DMS153 (cell line): ENCODE measurements at places on chromosomes 16 and 17.

DNA sequence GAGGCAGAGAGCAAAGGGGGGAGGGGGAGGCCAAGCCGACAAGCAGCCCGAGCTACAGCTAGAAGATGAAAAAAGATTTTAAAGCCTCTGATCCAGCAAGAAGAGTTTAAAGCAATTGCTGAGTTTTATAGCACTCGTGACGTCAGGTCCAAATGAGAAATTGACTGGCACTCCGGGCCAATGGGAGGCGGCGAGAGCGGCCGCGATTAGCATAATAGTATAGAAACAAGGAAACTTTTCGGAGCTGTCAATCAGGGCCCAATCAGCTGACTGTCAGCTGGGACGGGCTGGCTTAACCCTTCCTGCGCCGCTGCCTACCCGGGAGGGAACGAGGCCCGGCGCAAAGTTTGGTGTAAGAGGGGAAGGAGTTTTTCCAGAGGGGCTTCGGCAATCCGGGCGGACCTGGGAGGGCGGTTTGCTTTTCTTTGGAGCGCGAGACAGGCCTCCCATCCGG lies at the start of gene MAF:
Gene MAF, minus strand, starts transcription at position 100 of the 454 bp plus-strand sequence. CDS start 835 bp downstream, outside the sequence.
- DNase-seq = peak; percentile 92

DNA sequence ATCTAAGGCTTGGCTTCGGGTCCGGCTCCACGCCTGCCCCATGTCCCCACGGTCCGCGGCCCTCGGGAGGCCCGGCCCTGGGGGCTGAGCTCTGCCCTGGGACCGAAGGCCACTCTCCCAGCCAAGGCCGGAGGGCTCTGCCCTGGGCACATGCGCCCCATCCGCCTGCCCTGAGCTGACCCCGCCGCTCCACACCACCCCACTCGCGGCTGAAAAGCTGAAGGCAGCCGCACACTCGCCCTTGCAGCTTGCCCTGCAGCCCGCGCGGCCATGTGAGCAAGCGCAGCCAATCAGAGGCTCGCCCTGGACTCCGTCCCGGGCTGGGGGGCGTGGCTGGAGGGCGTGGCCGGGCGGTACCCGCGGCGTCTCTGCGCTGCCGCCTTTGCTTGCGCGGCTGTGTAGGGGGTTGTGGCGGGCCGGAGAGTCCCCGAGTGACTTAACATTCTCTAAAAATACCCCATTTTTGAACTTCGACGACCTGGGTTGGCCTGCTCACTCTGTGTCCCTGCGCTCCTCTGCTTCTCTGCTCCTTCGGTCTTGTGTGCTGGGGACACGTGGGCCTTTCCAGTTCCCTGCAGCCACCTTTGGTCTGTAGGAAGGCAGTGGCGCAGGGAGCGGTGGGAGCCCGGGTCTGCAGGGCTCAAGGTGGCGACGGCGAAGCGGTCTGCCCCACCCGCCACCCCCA lies 8.8 kb upstream of the MAP2K3 start:
- DNase-seq = peak; percentile 41

DNA sequence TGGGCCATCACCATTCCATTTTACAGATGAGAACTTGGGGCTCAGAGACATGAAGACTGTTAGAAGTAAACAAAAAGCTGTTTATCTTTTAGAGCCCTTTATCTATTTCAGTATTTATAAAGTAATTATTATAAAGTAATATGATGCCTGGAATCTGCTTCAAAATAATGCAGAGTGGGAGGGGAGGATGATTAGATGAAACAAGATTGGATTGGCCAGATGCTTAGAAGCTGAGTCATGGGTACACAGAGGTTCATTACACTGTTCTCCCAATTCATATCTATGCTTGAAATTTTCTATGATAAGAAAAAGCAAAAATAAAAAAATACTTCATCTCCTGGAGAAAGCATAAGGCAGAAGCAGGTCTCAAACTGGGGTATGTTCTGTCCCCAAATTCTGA lies 29.4 kb downstream of the TOM1L2 start:
- no peak for DNase-seq

DNA sequence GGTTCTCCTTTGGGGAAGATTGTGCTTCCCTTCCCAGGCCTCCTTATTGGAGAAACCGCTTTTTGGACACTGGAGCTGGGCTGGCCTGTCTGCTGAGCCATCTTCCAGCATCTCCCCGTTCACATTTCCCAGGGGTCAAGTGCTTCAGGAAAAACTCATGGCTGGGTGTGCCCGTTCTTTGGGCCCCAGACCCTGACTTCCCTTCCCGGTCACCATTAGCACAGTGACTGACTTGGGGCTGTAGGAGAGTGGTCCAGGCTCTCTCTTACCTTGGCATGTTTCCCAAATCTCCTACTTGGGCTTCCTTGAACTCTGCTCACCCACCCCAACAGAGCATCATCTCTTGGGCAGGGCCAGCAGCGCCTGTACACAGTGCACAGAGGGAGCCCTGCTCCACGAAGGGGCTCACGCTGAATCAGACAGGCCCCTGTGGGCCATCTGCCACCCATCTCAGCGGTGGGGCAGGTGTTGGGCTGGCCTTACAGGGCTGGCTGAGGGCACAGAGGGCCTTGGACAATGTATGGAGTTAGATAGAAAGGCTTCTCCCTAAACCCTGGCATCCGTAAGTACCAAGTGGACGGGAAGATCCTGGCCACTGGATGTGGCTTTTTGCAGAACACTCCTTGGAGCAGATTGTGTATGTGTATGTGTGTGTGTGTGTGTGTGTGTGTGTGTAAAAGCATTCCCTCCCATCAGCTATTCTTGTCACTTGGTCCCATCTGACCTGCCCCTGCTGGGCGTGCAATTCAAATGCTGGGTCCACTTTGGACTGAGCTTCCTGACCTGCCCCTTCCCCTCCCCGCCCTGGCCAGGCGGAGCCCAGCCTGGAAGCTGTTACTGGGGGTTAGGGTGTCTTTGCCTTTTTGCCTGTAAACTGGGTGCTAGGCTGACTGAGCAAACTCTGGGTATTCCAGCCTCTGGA lies 24.9 kb upstream of the CDC42EP4 start:
- no peak for DNase-seq

DNA sequence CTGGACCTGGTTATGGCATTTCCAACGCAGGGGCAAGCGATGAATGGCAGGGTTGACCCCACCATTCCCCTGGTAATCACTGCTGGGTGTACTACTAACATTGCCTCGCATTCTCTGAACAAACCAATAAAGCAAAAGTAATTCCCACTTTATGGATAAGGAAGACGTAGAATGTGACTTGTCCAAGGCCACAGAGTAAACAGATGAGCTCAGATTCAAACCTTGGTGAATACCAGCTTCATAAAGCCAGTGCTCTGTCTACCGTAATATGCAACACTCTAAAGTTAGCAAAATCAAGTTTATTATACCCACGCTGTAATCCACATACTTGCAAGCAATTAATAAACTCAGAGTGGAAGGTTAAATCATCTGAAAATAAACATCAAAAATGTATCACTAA lies 59.6 kb downstream of the ANKFY1 start:
- no peak for DNase-seq

DNA sequence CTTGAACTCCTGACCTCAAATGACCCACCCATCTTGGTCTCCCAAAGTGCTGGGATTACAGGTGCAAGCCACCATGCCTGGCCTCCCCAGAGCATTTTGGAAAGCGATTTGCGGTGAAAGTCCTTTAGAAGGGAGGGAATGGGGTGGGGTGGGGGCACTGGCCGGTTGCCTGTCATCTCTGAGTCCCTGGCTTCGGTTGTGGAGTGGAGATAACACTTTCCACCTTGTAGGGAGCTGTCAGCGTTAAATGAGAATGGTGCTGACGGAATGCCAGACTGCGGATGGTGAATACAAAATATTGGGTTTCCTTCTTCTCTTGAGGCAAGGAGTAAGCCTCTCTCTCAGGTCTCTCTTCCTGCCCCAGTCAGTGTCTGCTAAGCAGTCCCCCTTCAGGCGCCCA lies 5.2 kb upstream of the WNT3 start:
- DNase-seq = no peak
